ENCODE measurements at places on chromosomes 11 and 22.

DNA sequence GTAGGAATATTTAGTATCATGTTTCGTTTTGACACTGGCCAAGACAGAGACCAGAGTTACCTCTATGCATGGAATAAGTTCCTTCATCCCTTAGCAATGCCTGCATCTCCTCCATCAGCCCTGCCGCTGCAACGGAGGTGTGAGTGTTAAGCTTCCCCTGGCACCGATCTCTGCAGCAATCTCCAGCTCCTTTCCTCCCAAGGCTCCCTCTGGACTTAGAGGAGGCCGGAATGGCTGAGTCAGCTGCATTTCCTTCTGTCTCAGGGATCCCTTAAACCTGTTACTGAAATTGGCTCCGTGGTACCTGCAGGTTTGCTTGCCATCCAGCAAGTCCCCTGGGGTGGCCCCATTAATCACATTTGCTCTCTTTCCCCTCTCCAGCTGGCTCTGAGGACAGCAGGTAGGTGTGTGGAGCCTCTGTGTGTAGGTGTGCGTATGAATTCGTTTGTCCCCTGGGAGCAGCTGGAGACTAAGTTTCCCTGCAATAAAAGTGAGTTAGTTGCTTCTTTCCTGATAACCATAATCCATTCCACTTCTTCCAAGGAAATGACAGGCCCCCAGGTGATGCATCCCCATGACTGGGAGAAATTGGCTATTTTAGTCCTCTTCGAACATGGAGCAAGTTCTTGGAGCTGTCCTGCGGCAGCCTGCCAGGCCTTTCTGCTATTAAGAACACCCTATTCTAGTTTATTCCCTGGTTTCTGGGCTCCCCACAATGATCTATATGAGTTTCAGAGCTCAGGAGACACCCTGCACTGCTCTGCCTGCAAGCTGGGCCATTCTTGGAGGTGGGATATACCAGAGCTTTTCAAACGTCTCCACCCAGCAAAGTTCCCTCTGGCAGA is 457.2 kb upstream of the CADM1 start:
- DNase-seq: no peak

GRCh38 chr11:19539861-19540260 is 172.8 kb upstream of the NAV2 start:
- DNase-seq: no peak

DNA sequence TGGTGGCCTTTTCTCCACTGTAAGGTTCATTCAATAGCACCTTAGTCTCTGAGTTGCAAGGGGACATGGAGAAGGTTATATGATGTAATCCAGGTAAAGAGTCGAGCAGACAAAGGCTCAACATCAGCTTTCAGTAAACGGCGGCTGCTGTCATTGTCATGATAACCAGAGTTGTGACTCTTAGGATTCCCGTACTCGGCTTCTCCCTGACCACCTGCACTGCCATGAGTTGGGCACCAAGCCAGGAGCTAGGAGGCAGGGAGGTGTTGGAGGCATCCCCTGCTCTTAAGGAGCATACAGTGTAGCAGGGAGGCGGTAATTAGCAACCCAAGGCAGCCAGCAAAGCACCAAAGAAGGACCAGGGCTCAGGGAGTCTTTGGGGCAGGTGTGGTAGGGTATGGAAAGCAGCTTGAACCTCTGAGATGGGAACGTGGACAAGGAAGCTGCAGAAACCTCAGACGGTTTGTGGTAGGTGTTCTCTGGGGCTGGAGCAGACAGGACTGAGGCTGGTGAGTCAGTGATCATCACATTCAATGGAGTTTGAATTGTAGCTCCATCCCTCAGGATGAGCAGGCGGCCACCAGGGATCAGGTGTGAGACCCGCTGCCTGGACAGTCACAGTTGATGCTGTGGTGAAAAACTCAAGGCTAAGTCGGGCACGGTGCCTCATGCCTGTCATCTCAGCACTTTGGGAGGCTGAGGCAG is 31.7 kb downstream of the LIF start:
- no peak for DNase-seq

DNA sequence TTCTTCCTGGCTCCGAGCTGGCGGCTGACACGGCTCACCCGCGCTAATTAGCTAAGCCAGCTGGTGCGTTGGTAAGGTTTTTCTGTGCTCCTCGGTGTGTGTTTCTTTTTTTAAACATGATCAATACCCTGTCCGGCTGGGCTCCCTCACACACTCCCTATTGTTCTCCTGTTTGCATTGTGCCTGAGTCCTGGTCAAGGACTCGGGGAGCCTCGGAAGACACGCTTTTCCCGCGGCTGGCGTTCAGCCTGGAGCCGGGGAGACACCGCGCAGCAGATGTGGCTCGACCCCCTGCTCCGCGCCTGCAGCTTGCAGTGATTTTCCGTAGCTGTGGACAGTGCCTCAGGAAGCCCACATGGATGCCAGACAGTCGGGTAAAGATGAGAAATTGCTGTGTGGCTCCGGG is 454.9 kb upstream of the CADM1 start:
- DNase-seq: no peak

- peak; percentile 29 for DNase-seq
Measured at GRCh38 chr11:67113231-67113721, 5.8 kb upstream of the KDM2A start.

DNA sequence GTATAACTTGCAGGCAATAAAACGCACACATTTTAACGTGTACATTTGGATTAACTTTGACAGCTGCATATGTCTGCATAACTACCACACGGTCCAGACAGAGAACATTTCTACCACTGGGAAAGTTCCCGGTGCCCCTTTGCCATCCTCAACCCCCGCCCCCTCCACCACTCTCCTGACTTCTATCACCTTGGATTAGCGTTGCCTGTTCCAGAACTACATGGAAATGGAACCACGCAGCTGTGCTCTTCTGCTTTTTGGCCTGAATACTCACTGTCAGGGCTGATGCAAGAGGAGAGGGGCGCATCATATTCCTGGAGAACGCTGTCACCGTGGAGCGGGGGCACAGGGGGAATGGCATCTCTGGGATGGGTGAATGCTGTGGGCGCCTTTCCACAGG is 62.1 kb downstream of the LRP5 start:
- DNase-seq: no peak

DNA sequence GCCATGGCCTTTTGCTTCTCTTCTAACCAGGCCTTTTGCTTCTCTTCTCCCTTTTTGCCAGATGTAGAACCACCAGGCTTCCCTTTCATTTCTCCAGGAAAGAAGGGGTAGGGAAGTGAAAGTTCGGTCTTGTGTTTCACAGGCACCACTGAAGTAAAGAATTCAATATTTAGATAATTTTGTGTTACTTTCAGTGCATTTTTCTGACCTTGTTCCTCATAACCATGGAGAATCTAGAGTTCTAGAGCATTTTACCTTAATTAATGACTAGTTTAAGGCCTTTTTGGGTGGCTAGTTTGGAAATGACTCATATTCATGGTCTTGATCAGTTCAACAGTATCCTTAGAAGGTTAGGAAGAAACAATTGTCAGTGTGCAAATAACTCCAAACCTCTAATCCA is 22.7 kb downstream of the GRAMD1B start:
- no peak for DNase-seq

DNA sequence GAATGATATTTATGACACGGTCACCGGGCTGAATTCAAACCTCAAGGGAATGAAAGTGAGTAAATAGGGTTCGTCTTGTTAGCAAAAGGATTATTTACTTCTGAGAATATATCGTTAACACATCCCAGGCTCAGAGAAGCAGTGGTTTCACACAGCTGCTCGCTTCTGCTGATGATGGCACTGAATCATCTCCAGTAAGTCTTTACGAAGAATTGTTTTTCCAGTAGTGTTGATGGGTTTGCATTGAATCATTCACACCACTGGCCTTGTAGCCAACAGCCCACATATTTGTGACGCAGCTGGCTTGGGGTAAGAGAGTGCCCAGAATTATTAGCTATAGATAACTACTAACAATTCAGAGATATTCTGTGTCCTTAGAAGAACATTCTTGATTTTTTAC is 236.3 kb downstream of the CADM1 start:
- DNase-seq: no peak

DNA sequence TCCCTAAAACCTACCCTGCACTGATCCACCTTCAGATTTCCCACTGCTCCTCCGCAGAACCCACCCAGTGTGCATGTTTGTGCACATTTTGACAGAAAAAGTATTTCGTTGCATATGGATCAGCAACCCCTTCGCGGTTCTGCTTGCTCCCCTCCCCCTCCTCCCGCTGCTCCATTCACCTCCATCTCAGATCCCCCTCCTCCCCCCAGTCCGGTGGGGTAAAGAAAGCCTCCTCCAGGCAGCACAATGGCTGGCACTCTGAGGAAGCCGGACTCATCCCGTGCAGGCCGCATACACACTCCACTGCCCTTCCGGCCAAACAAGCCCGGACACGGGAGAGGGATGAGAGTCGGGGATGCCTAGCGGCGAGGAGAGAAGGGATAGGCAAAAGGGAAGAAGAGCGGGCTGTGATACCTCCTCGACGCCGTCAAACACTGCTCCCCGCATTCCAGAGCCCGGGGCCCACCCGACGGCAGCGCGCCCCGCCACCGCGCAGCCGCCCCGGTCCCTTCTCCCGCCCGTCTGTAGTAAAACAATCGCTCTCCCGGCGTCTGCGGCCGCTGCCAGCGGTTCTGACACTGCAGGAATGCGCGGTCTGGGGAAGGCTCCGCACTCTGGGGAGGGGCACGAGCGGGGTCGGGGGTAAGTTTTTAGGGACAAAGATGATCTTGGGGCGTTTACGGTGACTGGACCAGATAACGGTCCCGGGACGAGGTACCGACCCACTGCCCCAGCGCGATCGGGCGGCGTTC is 915 bp downstream of the FEZ1 start:
- peak; percentile 35 for DNase-seq

Data from activated B cell treated with CpG ODN at 0.5 μM for 24 hours (primary cell).